ENCODE measurements at places on chromosomes 3 and 15.

DNA sequence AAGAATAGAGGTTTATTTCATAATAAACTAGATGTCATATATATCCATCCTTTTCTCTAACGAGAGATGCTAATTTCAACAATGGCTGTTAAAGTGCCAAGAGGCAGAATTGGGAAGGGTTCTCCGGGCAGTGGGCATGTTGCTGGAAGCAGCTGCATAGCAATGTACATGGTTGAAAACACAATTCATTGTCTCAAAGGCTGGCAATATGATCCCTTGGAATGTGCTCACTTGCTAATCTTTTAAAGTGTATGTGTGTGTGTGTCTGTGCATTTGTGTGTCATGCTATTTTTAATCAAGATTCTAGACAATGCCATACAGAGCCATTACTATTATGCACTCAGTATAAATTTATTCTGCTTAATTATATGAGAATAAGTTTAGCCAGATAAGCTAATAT is 1020.3 kb downstream of the NAALADL2 start:
- DNase-seq = no peak

GRCh38 chr15:70589728-70590127 is 173.6 kb downstream of the UACA start:
- no peak for DNase-seq

DNA sequence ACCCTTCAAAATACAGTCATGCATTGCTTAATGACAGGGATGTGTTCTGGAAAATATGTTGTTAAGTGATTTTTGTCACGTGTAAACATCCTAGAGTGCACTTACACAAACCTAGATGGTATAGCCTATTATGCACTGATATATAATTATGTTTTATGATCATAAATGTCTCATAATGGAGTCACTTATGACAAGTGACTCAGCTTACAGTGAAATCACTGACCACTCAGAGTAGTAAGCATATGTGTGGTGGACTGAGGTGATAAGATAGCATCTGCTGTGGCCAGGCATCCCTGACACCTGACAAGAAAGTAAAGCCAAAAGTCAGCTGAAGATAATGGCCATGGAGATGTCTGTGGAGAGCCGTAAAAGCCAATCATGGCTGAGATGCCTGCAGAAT is 5.4 kb downstream of the ACAD11 start:
- no peak for DNase-seq

DNA sequence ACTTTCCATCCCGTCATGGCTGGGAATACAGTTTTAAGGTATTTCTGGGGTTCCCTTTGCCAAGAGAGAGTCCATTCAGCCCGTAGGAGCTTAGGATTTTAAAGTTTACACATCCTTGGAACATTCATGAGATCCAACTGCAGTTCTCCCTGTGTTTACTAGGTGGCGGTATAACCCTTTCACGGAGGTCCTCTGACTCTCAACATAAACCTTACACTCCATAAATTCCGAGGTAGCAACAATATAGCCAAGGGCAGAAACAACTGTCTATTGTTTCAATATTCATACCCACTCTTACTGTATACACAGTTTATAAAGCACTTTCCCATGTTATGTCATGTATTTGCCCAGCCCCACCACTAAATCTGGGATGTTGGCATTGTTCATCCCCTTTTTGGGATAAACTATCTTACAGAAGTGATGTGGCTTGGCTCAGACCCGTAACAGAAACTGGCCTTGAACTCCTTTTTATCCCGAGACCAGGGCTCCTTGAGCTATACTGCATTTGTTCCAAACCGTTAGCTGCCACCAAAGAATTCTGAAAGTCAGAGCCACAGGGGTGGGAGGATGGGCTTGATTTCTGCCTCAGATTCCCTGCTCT is 69.2 kb upstream of the COL6A5 start:
- peak; percentile 17 for DNase-seq

DNA sequence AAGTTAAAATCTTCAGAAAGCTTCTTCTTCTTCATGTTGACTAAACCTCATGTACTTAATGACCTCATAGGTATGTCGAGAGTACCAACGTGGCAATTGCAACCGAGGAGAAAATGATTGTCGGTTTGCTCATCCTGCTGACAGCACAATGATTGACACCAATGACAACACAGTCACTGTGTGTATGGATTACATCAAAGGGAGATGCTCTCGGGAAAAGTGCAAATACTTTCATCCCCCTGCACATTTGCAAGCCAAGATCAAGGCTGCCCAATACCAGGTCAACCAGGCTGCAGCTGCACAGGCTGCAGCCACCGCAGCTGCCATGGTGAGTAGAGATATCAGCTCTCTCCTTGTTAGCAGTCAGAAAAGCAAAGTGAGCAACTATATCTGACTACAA is 176.5 kb downstream of the MBNL1 start:
- no peak for DNase-seq

- DNase-seq = peak; percentile 81
Measured at GRCh38 chr3:42831321-42831713, 22.1 kb downstream of the ACKR2 start.

DNA sequence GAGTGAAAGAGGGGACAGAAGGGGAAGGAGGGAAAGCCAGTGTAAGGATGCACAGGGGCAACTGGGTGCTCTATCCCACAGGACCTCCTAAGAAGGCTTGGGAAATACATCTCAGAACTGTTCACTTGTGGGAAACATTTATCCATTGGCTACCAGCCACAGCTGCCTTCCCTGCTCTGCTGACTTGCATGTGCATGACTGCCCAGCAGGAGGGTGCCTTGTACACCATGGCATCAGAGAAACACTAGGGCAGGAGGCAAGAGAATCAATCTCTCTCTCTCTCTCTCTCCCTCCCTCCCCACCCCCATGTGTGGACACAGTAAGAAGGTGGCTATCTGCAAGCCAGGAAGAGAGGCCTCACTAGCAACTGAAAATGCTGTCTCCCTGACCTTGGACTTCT is 62.9 kb upstream of the ZBTB38 start:
- no peak for DNase-seq

GRCh38 chr15:22944651-22945050 is 35.5 kb downstream of the CYFIP1 start:
- DNase-seq = no peak

DNA sequence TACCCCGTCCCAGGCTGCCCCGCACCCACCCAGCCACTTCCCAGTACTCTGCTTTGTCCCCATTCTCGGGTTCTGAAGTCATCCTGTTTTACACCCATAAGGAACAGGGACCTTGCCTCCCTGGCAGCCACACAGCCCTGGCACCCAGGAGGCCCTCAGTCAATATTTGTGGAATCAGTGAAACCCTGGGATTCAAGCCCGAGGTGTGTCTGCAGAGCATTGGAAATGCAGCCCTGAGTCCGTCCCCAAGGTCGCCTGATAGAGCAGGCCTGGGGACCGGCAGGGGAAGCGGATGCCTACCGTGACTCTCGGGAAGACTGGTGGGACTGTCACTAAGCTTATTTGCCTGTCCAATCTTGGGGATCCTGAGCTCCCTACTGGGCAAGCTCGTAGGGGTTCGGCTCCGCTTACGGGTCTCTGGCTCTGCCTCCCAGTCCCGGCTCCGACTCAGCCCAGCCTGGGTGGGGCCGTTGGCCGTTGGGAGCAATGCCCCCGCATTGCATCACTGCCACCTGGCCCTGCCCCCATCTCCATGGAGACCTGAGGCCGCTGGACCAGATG is 64.4 kb upstream of the TAMM41 start:
- no peak for DNase-seq

- no peak for DNase-seq
Measured at GRCh38 chr3:97917813-97918536, 54.3 kb downstream of the RIOX2 start.

GRCh38 chr3:35409991-35410390 is 229.3 kb upstream of the ARPP21 start:
- no peak for DNase-seq

GRCh38 chr3:54600441-54601204 is 327.2 kb downstream of the LRTM1 start:
- no peak for DNase-seq

GRCh38 chr15:46293550-46293949 is 658.7 kb downstream of the SQOR start:
- no peak for DNase-seq

GRCh38 chr3:143478115-143478693 is 358.6 kb downstream of the CHST2 start:
- DNase-seq = peak; percentile 38

DNA sequence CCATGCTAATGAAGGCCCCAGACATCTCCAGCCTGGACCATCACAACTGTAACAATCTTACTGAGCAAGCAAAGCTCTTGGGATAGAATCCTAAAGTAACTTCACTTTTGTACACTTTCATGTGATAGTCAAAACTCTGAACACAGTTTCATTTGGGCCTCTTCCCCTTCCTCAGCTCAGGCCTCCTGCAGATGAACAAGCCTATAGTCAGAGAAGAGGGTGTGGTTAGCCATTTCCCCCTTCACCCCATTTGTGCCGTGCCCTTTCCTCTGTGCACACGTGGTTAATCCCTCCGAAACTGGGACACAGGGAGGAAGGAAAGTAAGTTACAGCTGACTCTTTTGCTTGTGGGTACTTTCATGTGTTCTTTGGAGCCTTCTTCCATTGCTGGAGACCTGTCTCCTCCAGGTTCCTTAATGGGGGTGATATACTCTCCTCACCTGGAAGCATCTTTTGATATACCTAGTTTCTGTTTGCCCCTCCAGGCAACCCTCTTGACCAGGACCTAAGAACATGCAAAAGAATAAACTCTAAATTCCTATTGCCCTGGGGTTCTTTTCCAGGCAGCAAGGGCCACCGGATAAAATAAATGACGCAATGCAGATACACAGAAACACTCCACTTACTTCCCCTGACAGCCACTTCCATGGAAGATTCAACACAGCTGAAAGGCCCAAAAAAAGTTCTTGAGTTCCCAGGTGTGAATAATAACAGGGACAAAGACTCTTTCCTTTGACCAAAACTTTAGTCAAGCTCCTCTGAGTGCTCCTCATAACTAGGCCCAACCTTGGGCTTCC is 29.6 kb upstream of the CSTA start:
- peak; percentile 19 for DNase-seq

DNA sequence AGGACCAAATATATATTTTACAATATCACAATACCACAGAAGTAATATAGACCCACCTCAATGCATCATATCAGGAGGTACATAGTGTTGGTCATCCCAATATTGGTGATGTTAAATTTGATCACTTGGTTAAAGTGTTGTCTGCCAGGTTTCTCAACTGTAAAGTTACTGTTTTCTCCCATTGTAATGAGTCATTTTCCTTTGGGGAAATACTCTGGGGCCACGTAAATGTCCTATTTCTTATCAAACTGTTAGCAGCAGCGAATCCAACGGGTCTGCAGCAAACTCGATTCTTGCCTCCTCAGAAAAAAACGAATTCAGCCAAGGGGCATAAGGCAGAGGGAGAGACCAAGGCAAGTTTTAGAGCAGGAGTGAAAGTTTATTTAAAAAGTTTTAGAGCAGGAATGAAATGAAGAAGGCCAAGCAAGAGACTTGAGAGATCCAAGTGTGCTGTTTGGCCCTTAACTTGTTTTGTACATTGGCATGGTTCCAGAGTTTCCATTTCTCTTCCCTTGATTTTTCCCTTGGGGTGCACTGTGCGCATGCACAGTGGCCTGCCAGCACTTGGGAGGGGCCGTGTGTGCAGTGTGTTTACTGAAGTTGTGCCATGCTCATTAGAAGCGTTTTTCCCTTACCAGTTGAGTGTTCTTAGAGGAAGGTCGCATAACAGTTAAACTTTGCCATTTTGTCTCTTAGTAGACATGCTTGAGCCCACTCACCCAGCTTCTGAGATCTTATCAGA is 512.5 kb downstream of the AGBL1 start:
- DNase-seq = no peak

- peak; percentile 22 for DNase-seq
Measured at GRCh38 chr15:99275525-99276128, 24.3 kb downstream of the LRRC28 start.

- no peak for DNase-seq
Measured at GRCh38 chr3:116299646-116300081, 145.6 kb downstream of the LSAMP start.

GRCh38 chr15:58302832-58303231 is 129.0 kb upstream of the LIPC start:
- no peak for DNase-seq

GRCh38 chr3:58837856-58838255 is 171.3 kb upstream of the FAM3D start:
- no peak for DNase-seq

GRCh38 chr3:36893137-36893557 is 51.7 kb downstream of the TRANK1 start:
- peak; percentile 83 for DNase-seq

DNA sequence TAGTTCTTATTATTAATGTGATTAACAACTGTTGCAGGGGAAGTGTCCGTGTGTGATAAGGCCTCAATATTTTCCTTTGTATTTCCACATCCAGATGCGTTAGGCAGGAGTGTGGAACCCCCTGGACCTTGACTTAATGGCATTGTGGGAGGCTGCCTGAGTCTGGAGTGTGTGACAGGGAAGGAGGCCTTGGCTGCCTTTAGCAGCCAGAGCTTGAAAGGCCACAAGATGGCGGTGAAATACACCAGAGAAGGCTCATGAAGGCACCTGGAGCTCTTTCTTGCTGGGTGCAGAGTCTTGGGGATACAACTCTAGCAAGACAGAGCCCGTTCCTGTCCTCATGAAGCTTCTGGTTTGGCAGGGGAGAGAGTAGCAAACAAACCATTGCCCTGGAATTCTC is 36.9 kb downstream of the POLR2M start:
- DNase-seq = no peak

DNA sequence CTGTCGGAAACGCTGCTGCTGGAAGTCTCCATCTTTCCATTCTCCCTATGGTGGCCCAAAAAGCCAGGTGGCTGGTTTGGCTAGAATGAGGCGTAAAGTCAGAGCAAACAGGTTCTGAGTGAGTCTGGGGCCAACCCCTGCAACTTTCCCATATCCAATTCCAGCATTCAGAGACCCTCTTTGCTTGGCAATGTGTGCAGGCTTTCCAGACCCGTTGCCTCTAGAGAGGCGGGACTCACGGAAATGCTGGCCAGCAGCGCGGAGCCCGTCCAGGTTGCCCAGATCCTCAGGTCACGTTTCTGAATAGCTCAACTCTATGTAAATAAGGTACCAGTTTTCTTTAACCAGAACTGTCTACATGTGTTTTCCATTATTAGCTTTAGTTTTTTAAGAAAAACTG is 68.0 kb downstream of the VGLL4 start:
- no peak for DNase-seq

DNA sequence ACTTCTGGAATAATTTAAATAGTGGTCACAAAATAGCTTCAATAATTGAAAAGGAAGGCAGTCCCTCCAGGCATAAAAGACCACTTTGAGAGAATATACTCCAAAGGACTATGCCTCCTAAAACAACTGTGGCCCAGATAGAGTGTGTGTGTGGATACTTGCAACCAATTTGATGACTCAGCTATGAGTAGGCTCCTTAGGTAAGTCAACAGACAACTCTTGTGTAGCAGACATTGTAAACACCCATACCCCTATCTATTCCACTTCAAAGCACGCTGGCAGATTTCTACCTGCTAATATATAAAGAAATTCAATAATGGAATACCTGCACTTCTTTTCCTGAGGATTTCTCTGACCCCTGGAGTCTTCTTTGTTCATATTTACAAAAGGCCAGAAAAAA is 254.5 kb downstream of the NEK10 start:
- no peak for DNase-seq

GRCh38 chr15:26516102-26516980 is 256.5 kb downstream of the GABRB3 start:
- no peak for DNase-seq

GRCh38 chr3:135125171-135125801 is 330.2 kb downstream of the EPHB1 start:
- no peak for DNase-seq
